Stimulated activated CD8-positive, alpha-beta memory T cell treated with anti-CD3 and anti-CD28 coated beads, Interleukin-15, amount 100 ng/mL, for 48 hours (primary cell): ENCODE measurements at places on chromosomes 5 and 9.

DNA sequence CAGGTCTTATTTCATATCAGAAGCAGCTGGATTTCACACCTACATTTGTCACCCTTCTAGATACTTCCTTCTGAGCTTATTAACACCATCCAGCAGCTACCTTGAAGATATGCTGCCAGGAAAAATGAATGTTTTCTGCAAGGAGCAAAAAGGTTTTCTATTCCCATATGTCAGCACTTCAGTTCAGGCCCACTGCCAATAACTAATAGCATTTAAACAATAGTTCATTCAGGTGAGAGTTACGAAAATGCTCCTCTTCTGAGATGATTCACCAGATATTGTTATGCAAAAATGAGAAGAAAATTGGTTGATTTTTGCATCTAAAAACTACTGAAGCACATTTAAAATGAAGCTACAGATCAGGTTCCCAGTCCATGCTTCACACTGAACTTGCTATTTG lies 56.4 kb upstream of the ISL1 start:
- no peak for DNase-seq

- DNase-seq = no peak
Measured at GRCh38 chr5:90109285-90109684, 300.3 kb downstream of the CETN3 start.

- DNase-seq = no peak
Measured at GRCh38 chr5:178545176-178545575, 45.0 kb downstream of the COL23A1 start.

DNA sequence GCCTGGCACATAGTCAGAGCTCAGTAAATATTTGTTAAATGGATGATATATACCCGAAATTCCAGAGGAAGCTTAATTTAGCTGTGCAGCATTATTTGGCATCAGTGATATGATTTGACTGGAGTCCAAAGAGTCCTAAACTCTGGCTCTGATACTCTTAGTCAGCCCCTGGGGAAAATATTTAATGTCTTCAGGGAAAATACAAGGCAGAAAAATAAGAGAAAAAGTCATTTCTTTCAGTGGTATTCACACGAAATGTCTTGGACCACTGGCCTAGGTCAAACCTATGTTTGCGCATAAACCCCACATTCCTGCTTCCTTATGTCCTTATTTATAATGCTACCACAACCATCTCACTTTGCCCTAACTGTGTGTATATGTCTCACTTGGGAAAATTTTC lies 23.8 kb downstream of the GLRA1 start:
- DNase-seq = no peak

DNA sequence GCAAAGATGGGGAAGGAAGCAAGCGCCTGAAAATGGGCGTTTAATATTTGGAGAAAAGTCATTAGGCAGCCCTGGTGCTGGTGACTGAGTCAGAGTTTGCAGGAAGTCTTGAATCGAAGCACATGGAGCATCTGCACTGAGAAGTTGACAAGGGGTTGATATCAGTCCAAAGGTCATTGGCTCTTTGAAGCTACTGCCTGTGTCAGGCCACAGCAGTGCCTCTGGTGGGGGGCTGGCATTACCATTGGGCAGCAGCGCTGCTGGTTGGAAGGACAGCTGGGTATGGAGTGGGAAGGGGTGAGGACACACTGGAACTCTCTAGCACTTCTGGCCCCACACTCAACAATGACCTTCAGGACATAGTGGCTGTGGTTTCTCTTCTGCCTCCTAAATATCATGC lies 150.4 kb upstream of the ERCC6L2 start:
- DNase-seq = peak; percentile 10

GRCh38 chr5:153006681-153007080 lies 483.8 kb upstream of the GRIA1 start:
- DNase-seq = no peak

DNA sequence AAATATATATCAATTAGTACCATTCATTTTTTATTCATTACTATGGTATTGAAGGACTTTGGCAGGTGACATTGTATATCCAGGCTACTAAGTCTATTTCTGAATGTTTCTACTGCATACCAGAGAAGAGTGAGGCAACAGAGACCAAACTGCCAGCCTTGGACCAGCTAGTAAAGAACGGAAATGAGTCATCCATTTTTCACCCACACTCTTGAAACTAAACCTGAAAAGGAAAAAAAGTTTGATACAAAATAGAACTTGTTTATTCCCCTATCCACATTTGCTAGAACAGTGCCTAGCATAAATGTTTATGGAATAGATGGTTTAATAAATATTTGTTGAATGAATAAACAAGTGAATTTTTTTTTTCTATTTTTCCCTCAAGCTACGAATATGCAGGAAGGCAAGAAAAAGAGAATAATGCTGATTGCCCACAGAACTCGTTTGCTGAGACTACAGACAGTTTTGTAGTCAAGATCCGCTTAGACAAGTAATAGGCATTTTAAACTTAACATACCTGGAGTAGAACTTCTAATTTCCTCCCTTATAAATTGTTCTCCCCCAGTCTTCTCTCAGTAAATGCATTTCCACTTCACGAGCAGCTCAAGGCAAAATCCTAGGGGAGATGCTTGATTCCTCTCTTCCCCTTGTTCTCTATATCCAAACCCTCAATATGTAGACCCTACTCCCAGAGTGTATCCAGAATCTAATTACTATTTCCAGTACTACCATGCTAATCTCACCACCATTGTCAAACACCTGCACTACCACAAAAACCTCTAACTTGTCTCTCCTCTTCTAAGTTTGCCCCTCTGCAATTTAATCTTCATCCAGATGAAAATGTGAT lies 146.2 kb upstream of the RASA1 start:
- DNase-seq = peak; percentile 9

DNA sequence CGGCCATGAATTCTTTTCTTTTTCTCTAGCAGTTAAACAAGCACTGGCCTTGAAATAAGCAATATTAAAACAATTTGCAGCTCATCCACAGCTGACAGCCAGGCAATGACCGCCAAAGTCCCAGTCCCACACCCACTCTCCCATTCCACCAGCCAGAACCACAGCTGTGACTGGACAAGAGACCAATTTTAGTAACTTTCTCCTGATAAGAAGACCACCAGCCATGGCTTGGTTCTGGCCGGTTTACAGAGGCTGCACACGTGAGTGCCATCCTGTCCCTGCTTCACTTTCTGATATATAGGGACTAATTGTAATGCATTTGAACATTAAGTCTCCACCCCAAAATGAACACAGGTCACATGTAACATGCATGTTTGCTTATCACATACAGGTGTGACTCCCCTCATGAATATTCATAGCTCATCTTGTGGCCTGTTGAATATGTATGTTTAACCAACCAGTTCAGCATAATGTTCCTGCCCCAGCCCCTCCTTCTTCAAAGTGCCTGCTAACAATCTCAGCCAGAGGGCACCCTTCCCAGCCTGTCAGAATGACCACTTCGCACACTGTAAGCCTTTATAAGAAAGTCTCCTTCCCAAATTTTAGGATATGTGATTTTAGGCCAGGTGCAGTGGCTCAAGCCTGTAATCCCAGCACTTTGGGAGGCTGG lies 23.9 kb upstream of the FANCC start:
- DNase-seq = no peak

- DNase-seq = no peak
Measured at GRCh38 chr5:3661755-3662296, 66.2 kb downstream of the IRX1 start.

- no peak for DNase-seq
Measured at GRCh38 chr9:69324549-69325401, at the start of gene ENTREP1. Gene ENTREP1, plus strand, starts transcription at chr9:69325215. Its CDS starts 95 bp downstream, at chr9:69325310.

DNA sequence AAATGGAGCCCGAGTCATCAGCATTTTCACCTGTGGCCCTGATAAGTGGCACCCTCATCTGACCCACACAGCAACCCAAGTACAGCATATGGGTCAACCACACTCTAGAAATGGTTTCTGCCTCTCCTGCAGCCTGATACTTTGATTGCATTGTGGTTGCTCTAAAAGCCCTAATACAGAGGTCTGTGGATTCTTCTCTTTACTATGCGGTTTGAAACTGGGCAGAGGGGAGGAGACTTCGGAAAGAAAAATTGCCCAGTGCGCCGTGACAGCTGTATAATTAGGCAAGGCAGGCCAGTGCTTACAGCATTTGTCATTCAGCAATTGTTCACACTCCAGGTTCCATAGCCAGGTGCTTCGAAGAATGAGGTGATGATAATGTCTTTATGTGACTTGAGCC lies 361.0 kb downstream of the NFIB start:
- no peak for DNase-seq

DNA sequence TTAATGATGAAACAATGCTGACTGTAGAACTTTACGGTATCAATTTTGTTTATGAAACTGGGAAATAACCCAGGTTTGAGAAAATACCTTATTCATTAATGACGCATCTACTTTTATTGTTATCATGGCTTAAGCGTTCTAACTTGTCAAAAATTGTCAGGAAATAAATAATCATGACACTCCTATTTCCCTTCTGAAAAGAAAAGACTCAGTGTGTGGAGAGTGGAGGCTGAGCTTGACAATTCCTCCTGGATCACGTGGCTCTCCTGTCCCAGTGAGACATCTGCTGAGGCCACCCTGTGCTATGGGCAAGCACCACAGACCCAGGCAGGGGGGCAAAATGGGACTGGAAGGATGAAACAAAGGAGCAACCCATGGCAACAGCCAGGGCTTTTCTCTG lies 466.4 kb downstream of the ZNF608 start:
- no peak for DNase-seq

- DNase-seq = no peak
Measured at GRCh38 chr5:159442206-159442850, 112.0 kb upstream of the IL12B start.

- no peak for DNase-seq
Measured at GRCh38 chr9:110579862-110580219, 300 bp upstream of the SVEP1 start.

DNA sequence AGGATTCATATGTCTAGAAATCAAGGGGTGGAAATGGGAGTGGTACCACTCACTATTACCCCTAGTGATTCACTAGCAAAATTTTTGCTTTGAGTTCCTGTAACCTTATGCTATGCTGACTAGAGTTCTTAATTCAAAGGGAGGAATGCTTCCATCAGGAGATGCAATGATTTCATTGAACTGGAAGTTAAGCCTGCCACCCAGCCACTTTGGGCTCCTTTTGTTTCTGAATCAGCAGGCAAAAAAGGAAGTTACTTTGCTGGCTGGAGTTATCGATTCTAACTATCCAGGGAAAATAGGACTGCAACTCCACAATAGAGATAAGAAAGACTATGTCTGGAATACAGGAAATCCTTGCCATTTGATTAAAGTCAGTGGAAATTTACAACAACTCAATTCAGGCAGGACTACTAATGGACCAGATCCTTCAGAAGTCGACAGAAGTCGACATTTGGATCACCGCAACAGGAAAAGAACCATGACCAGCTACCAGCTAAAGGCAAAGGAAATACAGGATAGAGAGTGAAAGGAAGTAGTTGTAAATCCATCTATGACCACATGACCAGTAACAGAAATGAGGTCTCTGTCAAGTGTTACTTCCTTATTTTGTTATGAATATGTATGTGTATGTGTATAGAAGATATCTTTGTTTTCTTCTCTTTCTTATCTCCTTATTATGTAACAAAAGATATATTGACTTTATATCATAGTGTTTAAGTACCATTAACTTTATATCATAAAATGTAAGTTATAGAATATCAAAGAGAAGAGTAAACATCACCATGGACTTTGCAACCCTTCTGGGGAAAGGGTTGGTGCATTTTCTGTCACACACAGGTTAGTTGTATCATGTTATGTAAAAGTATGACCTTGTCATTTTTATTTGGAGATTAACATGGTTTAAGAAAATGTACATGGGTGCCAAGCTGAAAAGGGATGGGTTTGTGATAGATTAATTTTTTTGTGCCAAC lies 198.7 kb upstream of the HAPLN1 start:
- no peak for DNase-seq

- no peak for DNase-seq
Measured at GRCh38 chr9:127195976-127196825, 68.4 kb upstream of the GARNL3 start.

DNA sequence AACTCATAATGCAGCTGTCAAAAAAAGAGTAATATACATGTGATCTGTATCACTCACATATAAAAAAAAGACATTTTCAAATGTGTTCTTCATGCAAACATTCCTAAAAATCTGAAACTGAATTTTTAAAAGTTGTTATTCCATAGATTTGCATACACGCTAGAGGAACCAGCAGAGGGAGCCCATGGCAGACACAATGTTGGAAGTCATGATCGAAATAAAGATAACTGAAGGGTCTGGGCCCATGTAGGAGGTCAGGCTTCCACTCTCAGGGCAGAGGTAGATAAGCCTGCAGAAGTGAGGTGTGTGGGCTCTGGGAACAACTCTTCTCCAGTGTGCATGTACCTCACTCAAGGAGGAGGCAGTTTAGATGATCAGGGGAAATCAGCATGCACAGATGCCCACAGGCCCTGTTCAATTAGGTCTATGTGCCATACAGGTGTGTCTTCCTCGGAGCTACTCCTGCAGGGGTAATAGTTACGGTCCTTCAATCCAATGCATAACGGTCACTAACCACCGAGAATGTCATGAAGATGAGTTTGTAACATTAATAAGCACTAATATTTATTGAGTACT lies 208.6 kb downstream of the EPB41L4A start:
- no peak for DNase-seq

- DNase-seq = no peak
Measured at GRCh38 chr9:120710110-120710981, 3.9 kb downstream of the MEGF9 start.

GRCh38 chr5:56319526-56320181 lies 86.5 kb upstream of the ANKRD55 start:
- DNase-seq = no peak

DNA sequence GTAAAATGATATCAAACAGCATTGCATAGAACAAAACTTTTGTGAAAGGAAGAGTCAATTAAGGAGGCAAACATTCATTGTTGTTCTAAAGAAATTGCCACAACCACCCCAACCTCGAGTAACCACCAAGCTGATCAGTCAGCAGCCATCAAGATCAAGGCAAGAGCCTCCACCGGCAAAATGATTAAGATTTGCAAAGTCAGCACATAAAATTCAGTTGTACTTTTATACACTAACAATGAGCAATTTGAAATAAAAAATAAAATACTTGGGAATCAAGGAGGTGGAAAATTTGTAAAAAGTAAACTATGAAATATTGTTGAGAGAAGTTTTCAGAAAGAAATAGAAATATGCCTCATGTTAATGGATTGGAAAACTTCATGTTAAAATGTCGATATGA lies 1118.5 kb downstream of the PTPRD start:
- no peak for DNase-seq

DNA sequence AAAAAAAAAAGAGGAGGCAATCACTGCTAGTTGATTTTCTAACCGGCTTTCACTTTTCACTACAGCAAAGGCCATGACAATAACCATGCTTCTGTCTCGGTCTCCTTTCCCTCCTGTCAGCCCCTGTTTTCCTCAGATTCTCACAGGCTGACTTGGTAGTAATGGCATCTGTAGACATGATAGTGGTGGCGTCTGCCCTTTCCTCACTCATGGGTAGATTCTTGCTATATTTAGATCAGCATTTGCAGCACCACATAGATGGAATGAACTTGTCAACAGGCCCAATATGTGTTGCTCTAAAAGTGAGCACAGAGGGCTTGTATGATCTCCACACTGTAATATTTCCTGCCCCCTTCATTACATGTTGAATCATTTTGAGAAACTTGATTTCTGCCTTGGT lies 120.3 kb upstream of the FTMT start:
- DNase-seq = no peak

GRCh38 chr9:106307670-106308069 lies 555.3 kb upstream of the ZNF462 start:
- DNase-seq = no peak
